ENCODE measurements at places on chromosomes 11 and 22.

- no peak for DNase-seq
Observed at GRCh38 chr11:82577246-82577645, 156.4 kb downstream of the FAM181B start.

- DNase-seq: no peak
Observed at GRCh38 chr11:70729949-70730348, 331.6 kb downstream of the CTTN start.

GRCh38 chr11:2474059-2474901 is 29.5 kb downstream of the KCNQ1 start:
- no peak for DNase-seq

- DNase-seq: no peak
Observed at GRCh38 chr11:63783925-63784592, 15.5 kb upstream of the ZFTA start.

- no peak for DNase-seq
Observed at GRCh38 chr11:120714438-120714837, 202.9 kb downstream of the GRIK4 start.

- no peak for DNase-seq
Observed at GRCh38 chr11:30254307-30255298, 23.8 kb downstream of the FSHB start.
